ENCODE measurements at places on chromosomes 12 and 14.

DNA sequence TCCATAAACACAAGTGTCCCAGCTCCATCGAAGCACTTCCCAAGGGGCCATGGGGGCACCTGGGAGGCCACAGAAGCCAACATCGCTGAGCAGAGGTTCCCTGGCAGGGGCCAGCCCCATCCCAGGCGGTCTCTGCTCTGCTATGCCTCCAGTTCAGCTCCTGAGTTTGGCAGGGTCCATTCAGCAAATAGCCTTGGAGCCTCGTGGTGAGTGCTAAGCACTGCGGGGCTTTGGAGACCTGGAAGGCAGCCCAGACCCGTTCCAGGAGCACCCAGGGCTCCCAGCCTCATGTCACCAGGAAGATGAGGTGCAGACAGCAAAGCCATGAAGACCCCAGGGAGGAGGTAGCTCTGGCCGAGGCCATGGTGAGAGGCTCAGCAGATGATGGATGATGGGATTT is 109.5 kb downstream of the LGMN start:
- DNase-seq: no peak

- no peak for DNase-seq
These were observed 57.7 kb upstream of the LDHB start for GRCh38 chr12:21715386-21715785.

DNA sequence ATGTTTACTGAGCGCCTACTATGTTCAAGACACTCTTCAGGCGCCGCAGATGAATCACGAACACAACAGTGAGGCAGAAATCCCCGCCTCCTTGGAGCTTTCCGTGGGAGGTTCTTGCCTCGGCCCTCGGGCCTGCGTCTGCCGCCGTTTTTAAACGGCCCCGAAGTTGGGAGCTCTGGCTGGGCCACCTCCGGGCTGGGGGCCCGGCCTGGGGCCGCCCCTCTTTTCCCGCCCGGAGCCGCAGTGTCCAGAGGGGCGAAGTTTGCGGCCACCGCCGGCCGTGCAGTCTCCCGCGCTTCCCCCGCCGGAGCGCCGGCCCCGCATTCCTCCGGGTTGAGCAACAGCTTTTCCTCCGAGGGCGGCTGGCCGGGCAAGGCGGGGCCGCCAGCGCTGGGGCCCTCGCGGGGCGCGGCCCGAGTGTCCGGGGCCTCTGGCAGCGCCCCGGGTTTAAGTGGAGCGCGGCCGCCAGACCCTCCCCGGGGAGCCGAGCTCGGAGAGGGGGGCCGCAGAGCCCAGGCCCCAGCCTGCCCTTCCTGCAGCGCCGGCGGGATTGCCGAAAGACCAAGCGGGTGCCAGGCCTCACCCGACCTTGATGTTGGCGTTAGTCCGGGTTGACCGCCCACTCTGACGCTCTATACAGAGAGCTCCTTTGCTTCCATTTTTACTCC is 18.7 kb upstream of the CTDSP2 start:
- DNase-seq: peak; percentile 47

DNA sequence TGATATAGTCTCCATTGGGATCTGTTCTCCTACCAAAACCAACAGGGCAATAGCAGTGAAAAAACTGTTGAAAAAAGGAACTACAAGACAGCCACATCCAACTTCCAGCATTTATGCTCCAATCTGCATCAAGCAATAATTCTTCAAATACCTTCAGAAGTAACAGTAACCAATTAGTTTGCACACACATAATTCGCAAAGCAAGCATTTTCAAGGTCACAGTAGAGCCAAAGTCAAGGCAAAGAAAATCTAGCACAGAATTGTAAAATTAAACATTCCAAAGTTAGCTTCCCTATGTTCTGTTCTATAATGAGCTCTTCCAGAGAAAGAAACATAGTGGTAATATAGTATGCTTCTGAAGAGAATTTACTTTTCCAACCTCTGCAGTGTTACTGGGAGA is 11.0 kb upstream of the MTERF2 start:
- DNase-seq: no peak

Data from activated CD4-positive, alpha-beta T cell treated with anti-CD3 and anti-CD28 coated beads for 1 hour (primary cell).